ENCODE measurements at places on chromosomes 4 and X. TPM values are rescaled to one million over a fixed set of nuclear protein-coding genes. Genes with fewer than 3 reads are reported as not detected.

- peak; percentile 54 for ATAC-seq
Measured at GRCh38 chrX:31837445-31838049, 765.7 kb upstream of the FTHL17 start.

TMPRSS11D gene
- 0.76 TPM for total RNA-seq

DNA sequence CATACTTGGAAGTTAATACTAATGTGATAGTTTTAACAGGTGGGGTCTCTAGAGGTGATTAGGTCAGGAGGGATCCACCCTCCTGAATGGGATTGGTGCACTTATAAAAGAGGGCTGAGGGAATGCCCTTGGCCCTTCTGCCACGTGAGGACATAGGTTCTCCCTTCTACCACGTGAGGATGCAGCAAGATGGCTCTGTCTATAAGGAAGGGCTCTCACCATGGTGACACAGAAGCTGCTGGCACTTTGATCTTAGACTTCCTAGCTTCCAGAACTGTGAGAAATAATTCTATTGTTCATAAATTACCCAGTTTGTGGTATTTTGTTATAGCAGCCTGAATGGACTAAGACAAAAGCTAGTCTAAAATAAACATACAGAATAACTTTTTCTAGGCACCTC is 1.0 kb downstream of the AADAT start:
- ATAC-seq: no peak

RASL11B gene
- 18.2 TPM for total RNA-seq

GRCh38 chrX:110415440-110416170 is 57.0 kb downstream of the RTL9 start:
- no peak for ATAC-seq

- ATAC-seq: no peak
Measured at GRCh38 chr4:5185551-5185950, 134.3 kb downstream of the STK32B start.

- ATAC-seq: peak; percentile 19
Measured at GRCh38 chr4:17115583-17115982, 217.1 kb upstream of the LDB2 start.

- ATAC-seq: no peak
Measured at GRCh38 chrX:40064055-40064597, 33.6 kb downstream of the BCOR start.

- no peak for ATAC-seq
Measured at GRCh38 chr4:108372681-108373080, 203.9 kb upstream of the LEF1 start.

DNA sequence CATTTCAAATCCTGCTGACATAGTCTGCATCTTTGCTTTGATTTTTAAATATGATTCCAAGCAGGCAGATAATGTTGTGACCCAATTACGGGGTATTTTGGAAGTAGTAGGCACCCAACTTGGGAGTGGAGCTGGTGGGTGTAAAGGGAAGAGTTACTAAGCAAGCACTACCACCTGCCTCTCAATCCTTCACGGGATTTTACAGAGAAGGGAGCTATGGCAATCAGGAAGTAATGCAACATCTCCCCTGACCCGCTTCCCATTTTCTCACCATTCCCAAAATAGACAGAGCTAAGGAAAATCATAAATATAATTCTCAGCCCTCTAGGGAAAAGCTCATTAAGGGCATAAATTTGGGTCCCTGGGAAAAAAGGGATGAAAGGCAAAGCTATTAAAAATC is 9.2 kb downstream of the APBB2 start:
- no peak for ATAC-seq

CT45A1 gene
- not detected for total RNA-seq

GRCh38 chr4:39812500-39812899 is 114.6 kb downstream of the UBE2K start:
- no peak for ATAC-seq

ODAM gene
- total RNA-seq: not detected

GRCh38 chr4:81827577-81828202 is 356.0 kb upstream of the RASGEF1B start:
- ATAC-seq: no peak

CDX4 gene
- total RNA-seq: not detected

DNA sequence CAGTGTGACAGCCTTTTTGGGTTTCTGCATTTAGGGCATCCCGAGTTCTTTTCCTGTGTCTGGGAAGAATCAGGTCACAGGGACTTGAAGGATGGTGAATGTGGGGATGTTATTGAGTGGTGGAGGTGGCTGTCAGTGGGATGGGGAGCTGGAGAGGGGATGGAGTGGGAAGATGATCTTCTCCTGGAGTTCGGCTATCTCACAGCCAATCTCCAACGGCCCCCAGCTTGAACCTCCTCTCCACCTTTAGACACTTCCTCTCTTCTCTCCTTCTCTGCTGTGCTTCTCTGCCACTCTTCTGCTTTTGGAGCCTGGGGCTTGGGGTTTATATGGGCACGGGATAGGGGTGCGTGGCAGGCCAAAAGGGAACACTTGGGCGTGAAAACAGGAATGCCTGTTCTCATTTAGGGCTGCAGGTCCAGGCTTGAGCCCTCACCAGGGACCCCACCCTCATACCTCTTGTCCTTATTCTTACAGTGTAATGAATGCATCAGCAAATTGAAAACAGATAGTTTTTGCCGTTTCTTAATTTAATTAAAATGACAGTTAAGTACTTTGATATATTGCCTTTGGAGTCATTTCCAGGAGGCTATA is 37.5 kb downstream of the USP9X start:
- ATAC-seq: no peak

GRCh38 chrX:135557344-135557743 is 36.9 kb downstream of the INTS6L start:
- no peak for ATAC-seq

DNA sequence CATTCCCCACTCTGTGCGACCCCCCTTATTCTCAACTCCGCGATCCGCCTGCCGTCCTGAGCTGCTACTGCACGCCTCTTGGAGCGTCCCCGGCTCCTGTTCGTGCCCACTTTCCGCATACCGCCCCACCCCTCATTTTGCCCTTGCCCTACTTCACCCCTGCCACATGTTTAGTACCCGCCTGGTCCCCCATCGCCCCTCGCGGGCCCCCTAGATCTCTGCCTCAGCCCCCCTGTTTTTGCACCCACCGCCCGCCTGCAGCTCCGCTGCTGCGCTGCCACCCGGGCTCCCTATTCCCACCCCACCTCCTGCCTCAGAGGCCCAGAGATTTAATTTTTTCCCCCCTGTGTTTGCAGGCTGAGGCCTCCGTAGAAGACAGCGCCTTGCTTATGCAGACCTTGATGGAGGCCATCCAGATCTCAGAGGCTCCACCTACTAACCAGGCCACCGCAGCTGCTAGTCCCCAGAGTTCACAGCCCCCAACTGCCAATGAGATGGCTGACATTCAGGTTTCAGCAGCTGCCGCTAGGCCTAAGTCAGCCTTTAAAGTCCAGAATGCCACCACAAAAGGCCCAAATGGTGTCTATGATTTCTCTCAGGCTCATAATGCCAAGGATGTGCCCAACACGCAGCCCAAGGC is 1.4 kb downstream of the MAGED1 start:
- no peak for ATAC-seq
